NCI-H2171 treated with DMSO at 0.1 percent for 48 hours (cell line): ENCODE measurements at places on chromosomes 7 and 10.

- no peak for DNase-seq
Measured at GRCh38 chr7:147308539-147308938, 1191.9 kb downstream of the CNTNAP2 start.

GRCh38 chr10:15461353-15462108, 90.4 kb upstream of the FAM171A1 start:
- DNase-seq: no peak

DNA sequence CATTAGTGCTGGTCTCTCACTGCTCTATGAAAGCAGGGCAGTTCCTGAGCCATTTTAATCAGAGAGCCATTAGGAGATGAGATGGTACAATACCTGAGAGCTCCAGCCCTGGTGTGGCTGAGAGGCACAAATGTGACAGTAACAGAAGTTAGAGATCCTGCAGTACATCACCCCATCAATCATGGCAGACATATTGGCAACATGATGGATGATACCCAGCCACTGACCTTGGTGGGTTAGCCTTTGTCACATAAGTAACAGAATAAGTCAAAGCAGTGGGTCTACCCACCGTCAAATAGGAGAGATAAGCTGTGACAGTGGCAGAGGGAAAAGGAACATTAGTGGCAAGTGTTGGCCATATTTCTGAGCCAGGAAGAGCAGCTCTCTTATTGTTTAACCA, 53.3 kb upstream of the NXPH1 start:
- no peak for DNase-seq

GRCh38 chr10:91378061-91378460, 32.1 kb upstream of the HECTD2 start:
- no peak for DNase-seq

DNA sequence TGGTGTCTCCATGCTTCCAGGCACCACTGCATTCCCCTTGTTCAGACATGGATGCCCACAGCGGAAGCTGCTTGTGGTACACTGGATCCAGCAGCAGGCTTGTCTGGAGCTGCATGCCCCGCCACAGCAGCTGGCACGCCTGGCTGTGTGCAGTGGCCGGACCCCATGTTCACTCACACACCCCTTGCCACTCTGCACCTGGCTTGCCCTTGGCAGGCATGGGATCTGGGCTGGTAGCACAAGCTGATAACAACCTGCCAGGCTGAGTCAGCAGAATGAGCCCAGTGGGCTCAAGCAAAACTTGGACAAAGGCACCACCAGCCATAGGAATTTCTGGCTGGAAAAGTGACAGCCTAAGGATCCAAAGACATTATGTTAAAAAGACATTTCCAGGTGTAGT, 91.8 kb upstream of the TMEM168 start:
- no peak for DNase-seq

DNA sequence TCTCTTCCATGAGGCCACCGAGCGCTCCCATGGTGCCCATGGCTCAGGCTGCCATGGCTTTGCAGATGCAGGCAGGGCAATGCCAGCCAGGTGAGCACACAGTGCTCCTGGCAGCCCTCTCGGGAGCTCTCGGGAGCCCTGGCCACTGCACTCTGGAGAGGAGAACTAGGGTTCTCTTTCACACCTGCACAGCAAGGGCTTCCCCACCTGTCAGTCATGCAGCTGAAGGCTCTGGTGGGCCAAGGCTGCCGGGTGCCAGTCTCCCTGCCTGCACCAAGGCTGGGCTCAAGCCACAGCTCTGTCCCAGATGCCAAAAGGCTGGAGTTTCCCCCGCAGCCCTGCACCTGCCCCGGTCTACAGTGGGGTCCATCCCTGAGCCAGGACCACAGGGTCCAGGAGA, 32.6 kb downstream of the NUDT1 start:
- DNase-seq: no peak

DNA sequence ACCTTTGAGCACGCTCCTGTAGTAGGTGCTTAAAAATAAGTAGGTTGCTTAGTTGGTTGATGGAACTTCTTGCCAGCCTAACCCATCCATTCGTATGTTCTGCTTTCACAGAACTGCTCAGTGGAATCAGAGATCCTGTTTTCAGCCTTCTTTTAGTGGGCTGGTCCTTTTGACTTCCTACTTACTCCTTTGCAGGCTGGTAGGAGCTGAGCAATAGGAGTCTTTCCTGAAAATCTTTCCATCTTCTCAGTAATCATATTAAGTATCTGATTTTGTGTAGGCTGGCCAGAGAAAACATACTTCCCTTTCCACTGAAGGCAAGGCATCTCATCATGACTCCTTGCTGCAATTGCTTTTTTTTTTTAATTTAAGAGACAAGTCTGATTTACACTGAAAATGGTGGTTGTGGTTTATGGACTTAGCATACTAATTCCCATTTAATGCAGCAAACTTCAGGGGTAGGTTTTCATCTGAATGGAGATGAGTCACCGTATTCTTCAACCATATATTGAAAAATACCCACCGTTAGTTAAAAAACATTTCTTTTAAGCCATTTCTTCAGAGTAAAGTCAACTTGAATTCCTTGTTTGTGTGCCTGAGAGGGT, 208.0 kb downstream of the ZNF365 start:
- no peak for DNase-seq

- no peak for DNase-seq
Measured at GRCh38 chr10:89427629-89428028, 13.3 kb downstream of the IFIT5 start.

DNA sequence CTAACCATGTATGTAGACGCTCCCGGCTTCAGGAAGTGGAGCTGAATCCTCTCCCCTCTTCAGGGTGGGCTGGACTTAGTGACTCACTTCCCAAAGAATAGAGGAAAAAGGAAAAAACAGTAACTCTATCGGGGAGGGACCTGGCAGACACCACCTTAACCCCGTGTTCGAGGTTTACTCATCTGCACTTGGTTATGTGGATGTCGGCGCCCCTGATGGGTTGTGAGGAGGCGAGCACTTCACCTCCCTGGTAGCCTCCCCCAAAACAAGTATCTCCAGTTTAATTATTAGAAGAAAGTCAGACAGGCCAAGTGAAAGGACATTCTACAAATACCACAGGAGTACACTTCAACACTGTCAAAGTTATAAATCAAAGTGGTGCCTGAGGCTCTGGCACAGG, 559.7 kb downstream of the TCERG1L start:
- no peak for DNase-seq
